ENCODE measurements at places on chromosomes 2 and 18.

GRCh38 chr2:6264198-6264597 lies 572.0 kb downstream of the SOX11 start:
- DNase-seq = no peak

DNA sequence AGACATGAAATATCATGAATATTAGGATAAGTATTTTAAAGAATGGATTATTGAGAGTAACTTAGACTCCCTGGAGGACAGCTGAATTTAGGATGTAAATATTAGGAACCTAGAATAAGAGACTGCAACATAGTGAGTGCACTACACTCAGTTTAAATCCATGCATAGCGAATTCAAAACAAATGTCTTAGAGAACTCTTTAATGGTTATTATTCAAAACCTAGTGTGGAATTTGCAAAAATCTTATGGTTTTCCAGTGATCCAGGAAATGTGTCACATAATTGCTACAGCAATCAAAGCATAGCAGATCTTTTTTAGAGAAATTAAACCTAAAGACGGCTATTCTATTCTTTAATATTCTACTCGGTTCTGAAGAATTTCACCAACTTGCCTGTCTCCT lies 239.0 kb downstream of the TMX3 start:
- DNase-seq = no peak

GRCh38 chr2:76506538-76506937 lies 795.8 kb upstream of the GCFC2 start:
- no peak for DNase-seq

- DNase-seq = no peak
Observed at GRCh38 chr2:9613291-9613690, 17.5 kb downstream of the YWHAQ start.

GRCh38 chr2:171956135-171956825 lies 34.0 kb downstream of the HAT1 start:
- DNase-seq = no peak

Data from neural crest cell (in vitro differentiated cells).